CMK (cell line): ENCODE measurements at places on chromosomes 12 and 14.

GRCh38 chr12:108104657-108105056, 24.4 kb upstream of the WSCD2 start:
- no peak for DNase-seq

DNA sequence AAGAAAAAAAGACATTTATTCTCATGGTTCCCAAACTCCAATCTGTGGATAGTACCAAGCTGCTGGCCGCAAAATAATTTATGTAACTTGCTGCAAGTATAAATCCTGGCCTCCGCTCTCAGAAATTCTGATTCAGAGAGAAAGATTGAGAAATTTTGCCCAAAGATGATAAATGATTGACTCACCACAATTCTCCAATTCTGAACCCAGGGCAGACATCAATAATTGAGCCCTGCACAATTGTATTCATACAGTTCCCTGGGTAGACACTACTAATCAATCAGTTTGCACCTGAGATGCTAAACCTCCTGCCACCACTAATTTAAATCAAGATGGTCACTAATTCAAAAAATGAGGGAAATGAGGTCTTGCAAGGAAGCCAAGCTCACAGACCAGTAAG, 38.2 kb downstream of the TRPV4 start:
- DNase-seq = no peak

DNA sequence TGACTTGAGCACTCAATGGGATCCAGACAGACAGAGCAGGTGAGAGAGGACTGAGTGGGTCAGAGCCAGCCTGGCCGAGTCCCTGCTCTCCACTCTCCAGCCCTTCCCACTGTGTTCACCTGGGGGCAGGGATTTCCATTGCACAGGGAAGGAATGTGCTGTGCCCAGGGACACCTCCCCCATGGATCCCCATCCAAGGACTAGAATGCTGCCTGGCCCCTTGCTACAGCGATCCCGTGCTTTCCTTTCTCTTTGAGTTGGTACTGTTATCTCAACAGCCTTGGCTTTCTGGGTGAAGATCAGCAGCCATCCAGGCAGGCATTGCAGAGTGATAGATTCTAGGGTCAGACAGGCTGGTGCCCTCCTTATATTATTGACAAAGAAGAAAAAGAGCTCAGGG, 60.3 kb upstream of the DLK1 start:
- DNase-seq = no peak

DNA sequence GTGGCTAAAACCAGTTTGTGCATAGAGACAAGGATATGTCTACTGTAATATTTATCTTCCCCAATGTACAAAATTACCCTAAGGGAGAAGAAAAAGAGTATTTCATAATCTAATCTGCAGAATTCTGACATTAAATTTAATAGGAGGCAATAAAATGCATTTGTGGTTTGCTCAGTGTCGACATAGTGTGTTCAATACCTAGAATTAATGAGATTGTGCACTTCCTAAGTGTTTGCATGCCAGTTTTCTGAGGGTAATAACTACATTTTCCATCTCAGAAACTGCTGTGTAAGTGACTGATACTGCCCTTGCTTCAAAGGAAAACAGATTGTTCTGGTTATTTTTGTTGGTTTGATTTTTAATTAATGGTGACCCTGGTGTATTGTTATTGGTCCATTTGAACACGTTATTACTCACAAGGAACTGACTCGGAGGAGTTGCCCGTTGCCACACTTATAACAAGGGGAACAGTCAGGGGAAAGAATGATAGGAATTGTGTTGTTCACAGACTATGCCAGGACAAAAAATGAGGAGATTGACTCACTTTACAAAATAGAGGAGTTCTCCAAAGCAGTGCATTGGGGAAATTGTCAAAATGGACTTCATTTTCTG, 960.3 kb upstream of the TMEM132C start:
- DNase-seq = no peak

DNA sequence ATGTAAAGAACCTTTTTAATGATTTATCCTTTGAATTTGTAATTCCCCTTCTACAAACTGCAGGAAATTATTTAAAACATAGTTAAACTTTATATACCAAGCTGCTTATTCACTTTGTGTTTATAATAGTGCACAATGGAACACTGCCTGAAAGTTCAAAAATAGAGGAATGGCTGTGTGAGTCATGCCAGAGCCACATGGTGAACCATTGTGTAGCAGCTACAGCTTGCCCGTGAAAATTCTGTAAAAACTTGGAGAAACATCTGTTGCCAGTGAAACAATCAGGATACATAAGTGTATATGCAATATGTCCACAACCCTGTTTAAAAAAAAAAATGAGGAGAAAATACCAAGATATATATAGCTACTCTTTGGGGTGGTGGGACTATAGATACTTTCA, 59.5 kb downstream of the VEZT start:
- DNase-seq = no peak
